Retina (tissue), 1 donor: ENCODE measurements at places on chromosomes 11 and 22.

DNA sequence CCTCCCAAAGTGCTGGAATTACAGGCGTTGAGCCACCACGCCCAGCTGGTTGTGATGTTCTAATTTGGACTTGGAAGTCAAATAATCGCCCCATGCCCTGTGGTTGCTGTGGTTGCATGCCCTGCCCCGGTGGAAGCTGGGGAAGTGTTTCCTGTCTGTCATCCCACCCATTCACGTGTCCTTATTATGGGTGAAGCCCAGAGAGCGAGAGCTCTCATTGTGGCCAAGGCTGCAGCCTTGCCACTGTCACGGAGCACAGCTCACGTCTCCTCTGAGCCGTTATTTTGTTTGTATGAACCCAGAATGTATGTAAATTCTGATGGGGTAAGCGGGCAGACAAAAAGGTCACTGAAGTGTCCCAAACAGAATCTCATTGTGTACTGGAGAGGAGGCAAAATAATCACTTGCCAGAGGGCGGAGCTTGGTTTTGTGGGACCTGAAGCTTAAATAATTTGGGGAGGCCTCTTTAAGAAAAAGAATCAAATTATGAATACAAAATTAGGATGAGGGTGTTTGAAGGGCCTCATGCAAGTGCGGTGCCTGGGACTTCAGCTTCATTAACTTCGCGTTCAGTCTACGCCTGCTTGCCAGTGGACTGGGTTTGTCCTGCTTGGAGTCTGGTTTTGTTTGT, 25.8 kb upstream of the TREH start:
- peak; percentile 85 for DNase-seq

GRCh38 chr11:10935015-10935559, 77.2 kb upstream of the ZBED5 start:
- no peak for DNase-seq

DNA sequence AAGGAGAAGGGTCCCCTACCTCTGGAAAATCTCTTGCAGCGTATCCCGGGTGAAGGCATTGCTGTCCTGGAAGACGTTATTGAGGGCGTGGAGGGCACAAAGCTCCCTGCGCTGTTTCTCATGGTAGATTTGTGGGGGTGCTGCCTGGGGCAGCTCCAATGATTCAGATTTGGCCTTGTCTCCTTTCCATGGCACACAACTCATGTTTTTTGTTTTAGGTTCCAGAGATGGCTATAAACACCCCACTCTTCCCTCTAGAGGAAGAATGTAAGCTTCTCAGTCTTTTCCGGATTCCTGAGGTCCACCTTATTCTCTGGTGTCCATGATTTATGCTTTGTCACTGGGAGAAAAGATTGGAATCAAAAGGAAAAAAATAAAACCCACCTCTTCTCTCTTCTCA, 959 bp downstream of the JOSD1 start:
- peak; percentile 44 for DNase-seq

- DNase-seq = no peak
Observed at GRCh38 chr22:23205339-23206049, 25.2 kb downstream of the BCR start.

DNA sequence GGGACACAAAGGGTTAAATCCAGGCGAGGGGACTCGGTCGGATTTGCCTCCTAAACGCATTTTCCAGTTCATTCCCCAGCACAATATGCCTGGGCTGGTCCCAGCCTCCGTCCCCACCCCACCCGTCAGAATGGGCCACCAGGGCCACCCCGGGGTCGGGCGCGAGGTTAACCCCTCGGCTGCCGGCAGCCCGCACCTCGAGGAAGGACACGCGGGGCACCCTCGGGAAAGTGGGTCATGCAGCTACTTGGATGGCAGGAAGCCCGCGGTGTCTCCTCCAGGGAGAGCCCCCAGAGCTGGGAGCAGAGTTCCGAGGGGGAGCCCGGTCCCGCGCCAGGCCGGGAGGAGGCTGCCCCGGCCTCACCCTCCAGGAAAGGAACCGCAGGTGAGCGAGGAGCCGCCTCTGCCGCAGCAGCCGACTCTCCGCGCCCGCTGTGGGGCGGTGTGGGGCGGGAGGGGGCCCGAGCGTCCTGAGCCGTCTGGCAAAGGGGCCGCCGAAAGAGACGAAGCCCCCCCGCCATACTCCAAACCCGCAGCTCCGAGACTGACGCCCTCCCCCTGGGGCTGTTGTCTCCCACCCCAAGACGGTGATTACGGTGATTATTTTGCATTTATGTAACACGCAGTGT, 1.4 kb downstream of the NECTIN1 start:
- DNase-seq = peak; percentile 84

GRCh38 chr11:114058026-114058706, 1.3 kb upstream of the ZBTB16 start:
- peak; percentile 41 for DNase-seq
